NCI-H226 (cell line): ENCODE measurements at places on chromosomes 12 and 14.

DNA sequence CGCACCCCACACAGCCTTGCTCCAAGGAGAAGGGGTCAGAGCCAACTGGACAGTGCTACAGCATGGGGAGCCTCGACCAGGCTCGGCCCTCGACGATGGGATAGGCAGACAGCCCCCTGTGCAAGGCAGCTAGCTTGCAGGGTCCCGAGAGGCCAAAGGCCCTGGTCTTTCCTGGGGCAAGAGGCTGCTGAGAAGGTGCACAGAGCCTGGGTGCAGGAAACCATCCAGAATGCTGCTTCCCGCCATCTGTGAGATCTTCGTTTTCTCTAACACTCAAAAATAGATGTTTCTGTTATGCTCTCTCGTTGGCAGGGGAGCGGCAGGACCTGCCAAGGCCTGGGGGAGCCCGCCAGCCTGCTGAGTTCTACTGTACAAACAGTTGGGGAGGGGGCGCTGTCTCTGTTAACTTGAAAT lies 168.0 kb upstream of the RTL1 start:
- DNase-seq: no peak

- DNase-seq: no peak
Observed at GRCh38 chr12:68224613-68225285, 861 bp downstream of the IL26 start.

- DNase-seq: no peak
Observed at GRCh38 chr12:112381406-112381882, 787 bp downstream of the HECTD4 start.

DNA sequence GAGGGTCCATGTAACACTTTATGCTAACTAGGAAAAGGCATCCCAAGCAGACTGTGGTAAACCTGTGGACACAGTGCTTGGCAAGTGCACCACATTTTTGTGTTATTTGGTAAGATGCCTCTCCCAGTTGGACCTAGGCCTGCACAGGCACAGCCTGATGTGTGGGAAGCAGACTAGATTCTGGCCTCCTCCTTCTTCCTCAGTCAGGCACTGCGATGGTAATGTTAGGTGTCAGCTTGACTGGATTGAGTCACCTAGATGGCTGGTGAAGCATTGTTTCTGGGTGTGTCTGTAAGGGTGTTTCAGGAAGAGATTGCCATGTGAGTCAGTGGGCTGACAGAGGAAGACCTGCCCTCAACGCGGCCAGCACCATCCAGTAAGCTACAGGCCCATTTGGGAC lies 25.3 kb upstream of the RHOJ start:
- peak; percentile 100 for DNase-seq

GRCh38 chr14:91298576-91298975 lies 54.1 kb upstream of the GPR68 start:
- no peak for DNase-seq

- DNase-seq: peak; percentile 33
Observed at GRCh38 chr12:132559652-132560363, 50.6 kb downstream of the LRCOL1 start.

- peak; percentile 15 for DNase-seq
Observed at GRCh38 chr12:14473707-14474287, 93.9 kb downstream of the PLBD1 start.

- DNase-seq: no peak
Observed at GRCh38 chr12:129097451-129097850, 244.2 kb downstream of the GLT1D1 start.

- DNase-seq: no peak
Observed at GRCh38 chr12:127060310-127060847, 1206.6 kb upstream of the TMEM132C start.

- no peak for DNase-seq
Observed at GRCh38 chr12:86118161-86118560, 138.0 kb downstream of the MGAT4C start.

- DNase-seq: no peak
Observed at GRCh38 chr12:101597164-101597563, 2.4 kb downstream of the MYBPC1 start.

- no peak for DNase-seq
Observed at GRCh38 chr12:59182191-59182590, 261.9 kb upstream of the LRIG3 start.

GRCh38 chr12:124687917-124688316 lies 120.5 kb upstream of the NCOR2 start:
- no peak for DNase-seq

DNA sequence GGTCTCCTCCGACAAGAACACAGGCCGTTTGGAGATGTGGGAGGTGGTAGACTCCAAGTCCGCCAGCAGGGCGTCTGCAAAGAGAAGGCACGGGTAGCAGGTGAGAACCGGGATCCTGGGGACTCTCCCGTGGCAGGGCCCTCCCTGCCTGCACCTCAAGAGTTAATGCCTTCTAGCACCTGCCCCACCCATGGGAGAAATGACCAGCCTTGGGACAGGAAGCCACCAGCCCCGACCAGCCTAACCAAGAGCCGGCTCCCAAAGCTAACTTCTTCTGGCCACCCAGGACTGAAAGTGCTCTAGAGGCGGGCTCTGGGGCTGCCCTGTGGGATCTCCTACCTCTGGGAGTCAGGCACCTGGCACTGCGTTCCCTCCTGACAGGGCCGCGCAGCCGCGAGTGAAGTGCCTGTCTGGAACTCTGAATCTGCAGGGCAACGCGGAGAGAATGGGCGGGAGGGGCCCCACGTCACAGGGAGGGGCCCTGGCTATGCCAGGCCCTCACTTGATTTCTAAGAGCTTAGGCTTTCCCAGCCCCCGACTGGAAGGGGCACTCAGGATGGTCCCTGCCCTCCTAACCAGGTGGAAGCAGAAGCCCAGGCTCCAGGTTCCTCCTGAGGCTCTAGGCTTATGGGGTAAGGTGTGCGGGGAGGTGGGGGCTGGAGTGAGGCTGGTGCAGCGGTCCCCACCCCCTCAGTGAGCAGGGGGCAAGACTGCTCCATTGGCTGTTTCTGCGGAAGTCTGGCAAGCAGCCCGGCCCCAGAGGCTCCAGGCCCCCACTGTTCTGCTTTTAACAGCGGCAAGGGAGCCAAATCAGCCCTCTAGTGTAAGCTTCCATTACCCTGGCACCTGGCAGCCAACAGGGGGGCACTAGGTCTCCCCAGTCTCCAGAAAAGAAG lies 23.6 kb upstream of the RPLP0 start:
- DNase-seq: peak; percentile 71

GRCh38 chr14:90613453-90613852 lies 202.8 kb downstream of the TTC7B start:
- no peak for DNase-seq

- DNase-seq: no peak
Observed at GRCh38 chr12:100724071-100724470, 70.5 kb upstream of the ANO4 start.

DNA sequence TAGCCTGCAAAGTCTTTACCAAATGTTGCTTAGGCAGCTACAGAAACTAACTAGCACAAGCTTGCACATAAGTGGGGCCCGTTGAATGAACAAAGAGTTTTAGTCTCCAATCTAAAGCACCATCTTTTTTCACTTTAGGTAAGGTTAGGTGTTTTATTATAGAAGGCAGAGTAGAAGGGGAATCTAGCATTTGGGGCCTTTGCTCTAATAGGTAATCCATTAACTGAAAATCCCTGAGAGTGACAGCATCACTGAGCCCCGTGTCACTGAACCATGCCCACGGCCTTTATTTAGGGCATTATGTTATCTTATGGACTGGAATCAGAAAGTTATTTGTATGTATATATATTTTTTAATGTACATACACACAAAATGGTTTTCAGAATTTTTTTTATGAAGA lies 25.1 kb downstream of the CPNE8 start:
- no peak for DNase-seq

GRCh38 chr12:22100958-22101748 lies 55.1 kb downstream of the CMAS start:
- peak; percentile 46 for DNase-seq

DNA sequence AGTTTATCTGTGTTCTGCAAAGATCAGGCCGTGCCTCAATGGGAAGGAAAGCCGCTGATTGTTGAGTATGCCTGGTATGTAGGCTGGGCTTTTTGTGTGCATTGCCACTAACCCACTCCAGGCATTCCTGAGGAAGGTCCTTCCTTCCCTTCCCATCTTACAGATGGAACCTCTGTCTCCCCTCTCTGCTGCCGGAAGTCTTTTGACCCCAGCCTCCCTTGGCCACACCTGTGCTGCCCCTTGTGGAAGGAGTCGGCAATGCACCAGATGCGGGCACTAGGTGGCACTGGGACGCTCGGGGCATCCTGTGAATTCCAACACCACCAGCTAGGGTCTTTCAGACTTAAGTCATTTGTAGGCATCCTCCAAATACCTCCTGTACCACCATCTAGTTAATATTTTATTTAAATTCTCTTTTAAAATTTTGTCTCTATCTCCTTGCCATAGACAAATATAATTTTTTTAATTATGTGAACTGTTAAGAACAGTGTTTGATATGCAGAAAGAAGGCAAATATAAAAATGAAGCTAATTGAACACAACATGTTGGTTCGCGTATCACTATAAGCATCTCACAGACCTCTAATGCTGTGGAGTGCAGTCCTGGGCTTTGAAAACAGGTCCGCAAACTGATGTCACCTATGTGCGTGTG lies 99.6 kb downstream of the RIN3 start:
- no peak for DNase-seq

- DNase-seq: no peak
Observed at GRCh38 chr12:77795699-77796098, 35.0 kb upstream of the NAV3 start.
